ENCODE measurements at places on chromosomes 4 and X. TPM values are rescaled to one million over a fixed set of nuclear protein-coding genes. Genes with fewer than 3 reads are reported as not detected.

CT83 gene
- total RNA-seq = not detected

SHROOM2 gene
- total RNA-seq = under 0.01 TPM

SYP gene
- total RNA-seq = 0.87 TPM

OCIAD1 gene
- 109 TPM for total RNA-seq
